ENCODE measurements at places on chromosomes 3 and 15. TPM values are rescaled to one million over a fixed set of nuclear protein-coding genes. Genes with fewer than 3 reads are reported as not detected.

Gene SLC24A5
- not detected for total RNA-seq

DNA sequence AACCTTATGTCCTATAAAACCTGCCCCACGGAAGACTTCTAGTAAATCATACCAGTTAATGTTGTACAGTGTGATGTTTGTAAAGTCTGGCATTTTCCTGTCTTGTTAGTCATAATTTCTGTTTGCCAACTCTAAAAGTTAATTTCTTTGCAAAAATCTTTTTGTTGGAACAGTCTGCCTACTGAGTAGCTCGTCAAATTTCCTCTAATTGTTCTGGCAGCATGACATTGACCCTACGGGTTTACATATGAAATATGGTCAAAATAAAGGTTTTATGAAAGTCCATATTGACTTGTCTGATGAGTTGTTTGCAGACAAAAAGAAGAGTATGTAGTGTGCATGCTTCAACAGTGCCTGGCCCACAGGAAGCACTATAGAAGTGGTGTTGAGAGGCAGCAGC is 79.8 kb upstream of the SOX2 start:
- no peak for ATAC-seq

GRCh38 chr15:70014860-70015490 is 82.7 kb downstream of the TLE3 start:
- ATAC-seq, result no peak

Gene TRPM1
- not detected for total RNA-seq

DNA sequence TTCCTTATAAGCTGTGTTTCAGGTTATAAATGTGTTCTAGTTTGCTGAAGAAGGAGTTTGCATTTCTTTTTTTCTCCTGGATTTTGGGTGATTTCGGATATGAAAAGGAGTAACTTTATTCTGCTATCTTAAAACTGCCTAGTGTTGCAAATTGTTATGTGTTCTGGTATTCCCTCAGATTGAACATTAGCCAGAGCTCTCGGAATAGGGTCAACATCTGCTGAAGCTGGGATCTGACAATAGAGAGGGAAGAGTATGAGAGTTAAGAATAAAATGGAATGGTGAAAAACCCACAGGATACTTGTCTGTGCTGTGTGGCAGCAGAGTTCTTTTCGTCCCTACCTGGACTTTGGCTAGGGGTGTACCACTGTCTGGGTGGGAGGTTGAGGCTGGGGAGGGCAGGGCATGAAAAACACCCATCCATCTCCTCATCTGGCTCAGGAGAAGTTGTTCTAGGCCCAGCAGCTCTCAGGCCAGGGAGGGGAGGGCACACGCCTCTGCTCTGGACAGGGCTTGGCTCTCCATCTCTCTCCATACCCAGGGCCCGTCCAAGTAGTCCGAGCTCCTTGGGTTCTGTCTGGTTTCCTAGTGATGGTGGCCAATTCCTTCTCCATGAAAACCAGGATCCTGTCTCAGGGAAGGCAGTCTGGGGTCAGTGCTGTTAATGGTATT is 13.2 kb downstream of the SPSB4 start:
- ATAC-seq, result no peak

- ATAC-seq, result peak; percentile 85
These were observed 205.8 kb upstream of the EOMES start for GRCh38 chr3:27927882-27928281.

DNA sequence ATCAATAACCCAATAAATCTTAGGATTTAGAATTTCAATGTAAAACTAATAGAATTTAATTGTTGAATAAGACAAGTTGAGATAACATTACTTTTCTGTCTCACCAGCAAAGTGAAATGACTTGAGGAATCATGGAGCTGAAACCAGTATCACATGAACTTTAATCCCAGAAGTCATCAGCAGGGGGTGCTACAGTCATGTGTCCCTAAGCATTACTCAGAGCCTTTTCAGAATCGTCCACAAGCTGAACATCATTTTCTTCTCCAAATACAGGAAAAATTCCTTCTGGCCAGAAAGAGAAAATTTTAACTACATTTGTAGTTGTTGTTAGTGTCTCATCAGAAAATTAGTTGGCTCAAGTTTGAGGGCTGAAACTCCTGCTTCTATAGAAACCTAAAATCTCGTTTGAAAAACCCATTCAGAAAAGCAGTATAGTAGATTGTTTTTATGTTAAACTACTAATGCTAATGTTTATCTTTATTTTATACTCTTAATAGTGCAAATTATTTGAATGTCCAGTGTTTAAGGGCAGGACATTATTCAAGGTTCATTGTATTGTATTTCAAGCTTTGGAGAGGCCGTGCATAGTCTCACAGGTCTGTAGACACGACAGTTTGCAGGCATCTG is 384.1 kb downstream of the PLOD2 start:
- no peak for ATAC-seq

DNA sequence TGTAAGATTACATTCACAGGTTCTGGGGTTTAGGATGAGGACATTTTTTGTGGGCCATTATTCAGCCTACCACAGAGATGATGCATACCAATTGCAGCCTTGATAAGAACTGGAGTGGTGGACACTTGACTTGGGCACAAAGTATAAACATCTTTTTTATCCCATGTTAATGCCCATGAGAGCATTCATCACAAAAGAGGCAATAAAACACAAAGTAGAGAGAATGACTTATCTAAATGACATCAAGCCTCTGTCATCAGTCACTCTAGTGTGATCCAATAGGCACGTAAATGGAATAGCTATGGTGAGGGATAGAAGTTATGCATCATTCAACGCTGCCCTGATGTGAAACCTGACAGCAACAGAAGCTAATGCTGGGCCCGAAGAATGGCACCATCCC is 25.8 kb downstream of the VEPH1 start:
- no peak for ATAC-seq

DNA sequence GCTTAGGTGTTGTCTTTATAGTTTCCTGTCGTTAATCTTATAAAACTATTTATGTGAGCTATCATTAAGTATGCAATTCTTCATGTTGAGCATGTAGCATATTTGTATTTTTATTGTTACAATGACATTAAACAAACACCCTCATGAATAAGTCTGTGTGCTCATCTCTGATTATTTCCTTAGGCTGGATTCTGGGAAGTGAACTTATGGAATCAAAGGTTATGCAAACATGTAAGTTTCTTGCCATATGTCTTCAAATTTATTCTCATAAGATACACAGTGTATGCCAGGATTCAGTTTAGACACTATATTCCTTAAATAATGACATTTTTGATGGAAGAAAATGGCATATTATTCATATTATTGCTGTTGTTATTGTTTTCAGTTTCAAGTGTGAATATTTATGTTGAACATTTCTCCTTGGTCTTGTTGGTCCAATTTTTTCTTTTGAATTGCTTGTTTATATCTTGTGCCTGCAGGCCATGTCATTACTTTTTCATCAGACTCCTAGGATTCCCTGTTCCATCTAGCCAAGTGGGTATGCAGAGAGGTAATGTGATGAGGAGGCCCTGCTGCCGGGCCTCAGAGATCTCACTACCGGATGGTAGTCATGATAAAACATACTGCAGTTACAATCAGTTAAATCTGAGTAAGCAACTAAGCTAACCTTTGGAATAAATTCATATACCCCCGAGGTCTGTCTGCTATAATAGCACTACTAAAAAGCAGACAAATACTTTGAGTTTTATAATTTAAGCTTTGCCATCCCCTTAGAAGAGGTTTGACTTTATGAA is 684.3 kb upstream of the SGO1 start:
- no peak for ATAC-seq

GRCh38 chr15:39878406-39878785 is 41.7 kb downstream of the GPR176 start:
- no peak for ATAC-seq

- no peak for ATAC-seq
These were observed 36.7 kb upstream of the LHFPL4 start for GRCh38 chr3:9590282-9590791.

GRCh38 chr3:10764259-10765051 is 51.6 kb upstream of the SLC6A11 start:
- no peak for ATAC-seq

- no peak for ATAC-seq
These were observed 16.5 kb downstream of the TPM1 start for GRCh38 chr15:63059075-63059474.

- ATAC-seq, result no peak
These were observed 29.2 kb upstream of the IGDCC4 start for GRCh38 chr15:65451989-65452388.

Gene CHSY1
- total RNA-seq, result 47.4 TPM

Gene RAD51
- total RNA-seq, result 40.1 TPM

DNA sequence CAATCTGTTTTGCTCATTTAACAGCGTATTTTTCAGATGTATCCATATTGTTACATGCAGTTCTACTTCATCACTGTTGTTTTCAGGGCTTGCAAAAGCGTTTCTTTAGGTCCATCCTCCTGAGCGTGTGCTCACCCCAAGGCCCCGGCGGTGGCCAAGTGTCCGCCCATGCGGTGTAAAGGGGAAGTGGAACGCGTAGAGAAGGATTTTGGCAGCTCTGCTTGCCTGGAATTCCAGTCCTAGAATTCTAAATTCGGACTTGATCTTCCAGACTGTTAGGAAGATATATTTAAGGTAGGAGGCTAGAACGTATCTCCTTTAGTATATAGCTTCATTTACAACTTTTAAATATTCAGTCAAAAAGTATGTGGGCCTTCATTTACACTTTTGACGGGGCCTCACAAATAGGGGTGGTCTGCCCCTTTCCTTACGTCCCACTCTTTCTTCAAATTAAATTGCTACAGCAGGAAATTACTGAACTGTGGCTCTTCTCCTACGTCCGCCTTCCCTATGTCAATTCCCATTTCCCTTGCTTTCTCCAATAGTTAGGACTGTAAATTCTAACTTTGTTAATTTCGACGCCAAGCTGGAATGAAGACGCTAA is 609 bp upstream of the TBC1D23 start:
- ATAC-seq, result no peak

Gene PP2D1
- not detected for total RNA-seq

DNA sequence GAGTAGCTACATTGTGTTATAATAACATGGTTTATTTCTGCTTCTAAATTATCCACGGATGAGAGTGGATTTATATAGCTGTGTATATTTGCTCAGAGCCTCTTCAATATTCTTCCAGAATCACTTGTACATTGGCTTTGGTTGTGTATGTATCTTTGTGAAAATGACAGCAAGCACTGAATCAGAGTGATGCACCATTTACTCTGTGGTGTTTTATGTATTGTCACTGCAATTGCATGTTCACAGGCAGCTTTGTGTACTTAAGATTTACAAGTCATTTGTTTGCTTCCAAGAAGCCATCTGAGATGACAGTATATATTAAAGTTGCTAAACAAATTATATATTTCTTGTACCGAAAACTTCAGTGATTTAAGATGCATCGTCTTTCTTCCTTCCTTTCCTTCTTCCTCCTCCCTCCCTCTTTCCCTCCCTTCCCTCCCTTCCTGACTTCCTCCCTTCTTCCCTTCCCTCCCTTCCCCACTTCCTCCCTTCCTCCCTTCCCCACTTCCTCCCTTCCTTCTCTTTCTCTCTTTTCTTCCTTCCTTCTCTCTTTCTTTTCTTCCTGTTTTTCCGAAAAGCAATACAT is 362.3 kb upstream of the GOLIM4 start:
- ATAC-seq, result no peak

DNA sequence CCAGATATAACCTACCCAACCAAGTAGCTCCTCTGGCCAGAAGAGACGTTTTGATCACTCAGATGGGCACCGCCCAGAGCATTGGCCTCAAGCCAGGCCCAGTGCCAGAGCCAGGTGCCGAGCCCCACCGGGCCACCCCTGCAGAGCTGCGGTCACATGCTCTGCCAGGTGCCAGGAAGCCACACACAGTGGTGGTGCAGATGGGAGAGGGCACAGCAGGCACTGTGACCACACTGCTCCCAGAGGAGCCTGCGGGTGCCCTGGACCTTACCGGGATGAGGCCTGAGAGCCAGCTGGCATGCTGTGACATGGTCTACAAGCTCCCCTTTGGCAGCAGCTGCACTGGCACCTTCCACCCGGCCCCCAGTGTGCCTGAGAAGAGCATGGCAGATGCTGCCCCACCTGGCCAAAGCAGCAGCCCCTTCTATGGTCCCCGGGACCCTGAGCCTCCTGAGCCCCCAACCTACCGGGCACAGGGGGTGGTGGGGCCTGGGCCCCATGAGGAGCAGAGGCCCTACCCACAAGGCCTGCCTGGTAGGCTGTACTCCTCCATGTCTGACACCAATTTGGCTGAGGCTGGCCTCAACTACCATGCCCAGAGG is 19.1 kb upstream of the APEH start:
- ATAC-seq, result no peak

- no peak for ATAC-seq
These were observed 212.3 kb upstream of the MCTP2 start for GRCh38 chr15:94019062-94019461.

GRCh38 chr15:101315736-101316135 is 20.7 kb upstream of the SNRPA1 start:
- ATAC-seq, result no peak

Gene RETNLB
- total RNA-seq, result not detected

DNA sequence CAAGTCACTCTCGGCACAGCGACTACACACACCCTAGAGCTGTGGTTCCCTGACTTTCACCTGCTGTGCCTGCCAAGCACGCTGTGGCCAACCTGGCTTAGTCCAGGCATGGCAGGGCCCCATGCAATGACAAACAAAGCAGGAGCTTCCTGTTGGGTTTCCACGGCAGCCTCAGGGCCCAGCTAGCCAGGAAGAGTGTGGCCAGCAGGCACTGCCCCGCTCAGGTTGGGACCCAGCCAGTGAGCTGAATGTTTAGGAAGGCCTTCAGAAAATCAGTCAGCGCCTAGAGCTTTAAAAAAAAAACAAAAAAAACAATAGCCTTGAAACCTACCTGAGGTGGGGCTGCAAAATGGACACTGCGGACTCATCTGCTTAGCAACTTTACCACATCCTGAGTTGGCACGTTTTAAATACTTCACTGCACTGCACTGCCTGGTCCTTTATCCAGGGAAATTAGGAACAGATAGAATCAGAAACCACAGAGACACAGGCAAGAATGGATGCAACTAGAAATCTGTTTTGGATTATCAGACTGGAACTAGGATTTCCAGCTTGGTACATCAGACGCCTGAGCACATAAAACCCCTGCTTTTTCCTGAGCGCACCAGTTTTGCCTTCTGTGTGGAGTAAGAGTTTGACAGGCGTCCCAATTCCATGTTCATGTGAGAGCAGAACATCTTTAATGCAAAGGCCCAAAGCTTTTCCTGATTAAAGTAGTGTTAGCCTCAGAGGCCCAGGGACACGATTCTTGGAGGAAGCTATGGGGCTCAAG is 36.2 kb upstream of the LDHAL6B start:
- ATAC-seq, result no peak

Gene LRRC31
- total RNA-seq, result not detected

DNA sequence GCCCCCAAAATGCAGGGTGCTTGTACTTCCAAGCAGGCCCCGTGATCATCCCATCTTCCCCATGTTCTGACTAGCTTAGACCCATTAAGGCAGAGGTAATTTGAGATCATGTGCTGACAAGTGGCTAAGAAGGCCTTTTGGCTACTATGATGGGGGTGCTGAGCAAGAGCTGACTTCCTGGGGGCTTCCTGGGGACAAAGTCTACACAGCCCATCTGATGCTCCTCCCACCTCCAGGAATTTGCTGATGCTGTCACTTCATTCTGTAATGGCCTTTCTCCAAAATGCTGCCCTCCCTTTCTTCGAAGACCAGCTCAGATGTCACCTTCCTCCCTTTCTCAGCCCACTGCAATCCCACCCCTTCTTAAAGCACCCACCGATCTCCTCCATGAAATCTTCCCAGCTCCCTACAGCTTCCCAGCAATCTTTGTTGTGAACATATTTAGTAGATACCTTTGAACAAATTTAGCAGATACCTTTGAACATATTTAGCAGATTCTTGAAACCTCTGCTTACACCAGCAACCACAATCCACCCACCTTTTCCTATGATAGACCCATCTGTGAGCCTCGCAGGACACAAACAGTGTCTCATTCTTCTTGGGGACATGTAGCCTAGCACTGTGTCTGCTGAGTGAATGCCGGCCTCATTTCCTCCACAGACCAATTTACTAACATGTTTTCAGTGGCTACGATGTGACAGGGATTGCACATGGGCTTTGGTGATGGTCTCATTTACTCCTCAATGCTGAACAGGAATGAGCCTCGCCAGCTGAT is 223.3 kb downstream of the EPHB1 start:
- peak; percentile 59 for ATAC-seq

Measured in activated T-helper 17 cell treated with anti-CD3 and anti-CD28 coated beads, Interleukin-2, amount 50 U/mL, for 72 hours (primary cell).